ENCODE measurements at places on chromosomes 3 and 15. TPM values are rescaled to one million over a fixed set of nuclear protein-coding genes. Genes with fewer than 3 reads are reported as not detected.

GRCh38 chr3:76456322-76456721 is 583.6 kb upstream of the ROBO2 start:
- H3K4me3 ChIP-seq: no peak overlapping the region
- no peaks in the 10 kb centered on the region for H3K36me3 ChIP-seq
- no peak overlapping the region for H3K27ac ChIP-seq
- H3K27me3 ChIP-seq: no peaks in the 10 kb centered on the region
- no peak for DNase-seq
- no peaks in the 10 kb centered on the region for H3K4me1 ChIP-seq

DNA sequence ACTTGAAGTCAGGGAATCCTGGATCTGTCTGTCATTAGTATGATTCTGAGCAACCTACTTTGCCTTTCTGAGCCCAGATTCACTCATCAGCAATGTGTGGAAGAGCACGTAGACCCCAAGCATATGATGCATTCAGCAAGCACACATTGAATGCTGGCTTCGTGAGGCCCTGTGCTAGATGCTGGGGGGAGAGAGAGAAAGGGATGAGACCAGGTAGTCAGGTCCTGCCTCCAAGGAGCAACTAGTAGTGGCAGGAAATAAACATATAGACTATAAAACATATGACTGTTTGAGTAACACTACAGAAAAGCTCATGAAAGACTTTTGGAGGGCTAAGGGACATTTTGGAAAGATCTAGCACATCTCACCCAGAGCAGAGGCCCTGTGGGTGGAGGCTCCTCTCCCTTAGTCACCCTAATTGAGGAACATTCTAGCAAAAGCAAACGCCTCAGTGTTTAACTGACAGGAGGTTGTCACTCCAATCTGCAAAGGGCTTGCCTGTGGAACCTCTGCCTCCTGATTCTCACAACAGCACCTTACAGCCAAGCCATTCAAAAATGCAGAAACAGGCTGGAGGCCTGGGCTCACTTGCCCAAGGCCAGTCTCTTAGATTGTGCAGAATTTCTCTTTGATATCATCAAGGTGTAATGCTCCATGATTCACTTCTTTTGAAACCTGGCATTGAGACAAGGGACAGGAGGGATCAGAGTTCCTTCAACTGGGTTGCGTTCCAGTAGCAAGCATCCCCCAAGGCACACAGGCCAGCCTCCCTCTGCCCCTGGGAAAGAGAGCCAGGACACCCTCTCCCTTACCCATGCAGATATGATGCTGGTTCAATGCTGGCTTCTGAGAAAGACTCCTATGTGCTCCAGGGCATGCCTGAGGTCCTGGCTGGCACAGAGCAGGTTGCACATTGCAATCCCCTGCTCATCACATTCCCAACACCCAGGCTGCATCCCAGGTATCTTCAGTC is 26.1 kb downstream of the STARD5 start:
- no peak overlapping the region for H3K27ac ChIP-seq
- H3K4me1 ChIP-seq: peaks cover 5% of the 10 kb centered on the region
- no peaks in the 10 kb centered on the region for H3K36me3 ChIP-seq
- DNase-seq: no peak
- peaks cover 15% of the 10 kb centered on the region for H3K27me3 ChIP-seq

- no peak overlapping the region for H3K4me3 ChIP-seq
- H3K36me3 ChIP-seq: no peaks in the 10 kb centered on the region
- H3K27ac ChIP-seq: no peak overlapping the region
- H3K27me3 ChIP-seq: peaks cover 16% of the 10 kb centered on the region
Measured at GRCh38 chr15:61831505-61831921, 228.7 kb downstream of the VPS13C start.

DNA sequence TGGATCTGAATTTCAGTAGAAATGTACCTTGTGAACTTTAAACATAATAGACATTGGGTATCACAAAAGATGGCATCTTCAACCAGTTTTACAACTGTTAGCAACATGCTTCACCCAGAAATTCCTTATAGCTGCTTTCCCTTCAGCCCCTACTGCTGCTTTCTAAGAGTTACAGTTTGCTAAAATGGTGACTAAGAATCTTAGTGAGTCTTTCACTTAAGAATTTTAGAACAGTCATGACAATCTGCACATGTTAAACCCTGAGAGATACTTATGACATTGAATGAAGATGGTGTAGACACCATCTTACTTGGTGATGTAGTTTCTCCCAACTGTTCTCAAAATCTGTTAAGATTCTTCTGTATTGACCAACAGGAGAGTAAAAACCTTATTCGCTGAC is 129.7 kb upstream of the UBE2E1 start:
- H3K4me3 ChIP-seq: no peak overlapping the region
- H3K4me1 ChIP-seq: no peaks in the 10 kb centered on the region
- no peak overlapping the region for H3K27ac ChIP-seq
- DNase-seq: peak; percentile 8
- no peaks in the 10 kb centered on the region for H3K27me3 ChIP-seq

- no peaks in the 10 kb centered on the region for H3K36me3 ChIP-seq
- H3K27ac ChIP-seq: no peak overlapping the region
- peaks cover 3% of the 10 kb centered on the region for H3K27me3 ChIP-seq
Measured at GRCh38 chr15:101349047-101349951, 54.3 kb upstream of the SNRPA1 start.

DNA sequence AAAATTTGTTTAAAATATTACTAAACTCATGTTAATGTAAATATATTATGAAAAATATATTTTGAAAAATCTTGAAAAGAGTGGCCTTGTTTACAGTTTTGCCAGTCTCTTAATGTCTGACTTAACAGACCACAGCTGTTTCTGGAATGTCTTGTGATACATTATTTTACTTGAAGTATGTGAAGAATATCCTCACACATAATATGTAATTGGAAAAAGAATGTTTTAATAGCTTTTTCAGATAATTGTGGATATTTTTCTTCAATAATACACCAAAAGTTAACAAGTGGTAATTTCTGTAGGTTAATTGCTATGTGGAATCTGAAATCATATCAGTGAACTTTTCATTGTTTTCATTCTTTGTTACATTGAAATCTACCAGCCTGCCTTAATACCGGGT is 101.3 kb downstream of the UBE2E2 start:
- no peaks in the 10 kb centered on the region for H3K36me3 ChIP-seq
- no peak overlapping the region for H3K4me3 ChIP-seq
- no peak overlapping the region for H3K27ac ChIP-seq

DNA sequence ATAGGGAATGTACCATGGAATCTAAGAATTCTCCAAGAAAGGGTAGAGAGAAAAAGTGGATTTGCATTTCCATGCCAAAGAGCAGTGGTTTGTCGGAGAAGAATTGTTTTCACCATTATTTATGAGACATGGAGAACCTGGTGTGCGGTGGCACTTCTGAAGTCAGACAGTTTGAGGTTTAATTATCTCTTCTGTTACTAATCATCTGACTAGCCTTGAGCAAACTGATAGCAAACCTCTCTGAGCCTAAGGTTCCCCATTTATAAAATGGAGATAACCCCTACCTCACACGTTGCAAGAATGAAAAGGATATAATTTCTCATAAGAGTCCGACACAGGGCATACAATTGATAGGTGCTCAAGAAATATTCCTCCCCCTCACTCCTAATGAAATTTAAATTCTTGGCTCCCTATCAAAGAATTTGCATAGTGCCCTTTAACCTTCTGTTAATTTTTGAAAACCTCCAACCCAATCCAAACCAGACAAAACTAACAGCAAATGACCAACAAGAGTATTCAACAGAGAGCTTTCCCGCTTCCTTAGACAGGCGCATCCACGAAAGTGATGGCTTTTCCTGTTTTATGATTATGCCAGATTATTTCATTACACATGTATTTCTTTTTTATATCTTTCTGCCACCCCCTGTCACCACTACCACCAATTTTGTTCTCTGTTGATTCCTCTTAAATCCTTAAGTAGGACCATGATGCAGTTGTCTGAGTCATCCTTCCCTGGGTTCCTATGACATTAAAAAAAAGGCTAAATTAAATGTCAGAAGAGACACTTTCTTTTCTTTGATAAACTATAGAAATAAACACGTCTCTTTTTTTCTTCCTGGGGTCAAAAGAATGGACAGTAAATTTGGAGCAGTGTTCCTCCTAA is 28.5 kb downstream of the TMEM212 start:
- no peaks in the 10 kb centered on the region for H3K27me3 ChIP-seq
- H3K4me3 ChIP-seq: no peak overlapping the region
- no peaks in the 10 kb centered on the region for H3K36me3 ChIP-seq
- H3K4me1 ChIP-seq: peaks cover 32% of the 10 kb centered on the region
- peak; percentile 35 for DNase-seq
- H3K27ac ChIP-seq: no peak overlapping the region

DNA sequence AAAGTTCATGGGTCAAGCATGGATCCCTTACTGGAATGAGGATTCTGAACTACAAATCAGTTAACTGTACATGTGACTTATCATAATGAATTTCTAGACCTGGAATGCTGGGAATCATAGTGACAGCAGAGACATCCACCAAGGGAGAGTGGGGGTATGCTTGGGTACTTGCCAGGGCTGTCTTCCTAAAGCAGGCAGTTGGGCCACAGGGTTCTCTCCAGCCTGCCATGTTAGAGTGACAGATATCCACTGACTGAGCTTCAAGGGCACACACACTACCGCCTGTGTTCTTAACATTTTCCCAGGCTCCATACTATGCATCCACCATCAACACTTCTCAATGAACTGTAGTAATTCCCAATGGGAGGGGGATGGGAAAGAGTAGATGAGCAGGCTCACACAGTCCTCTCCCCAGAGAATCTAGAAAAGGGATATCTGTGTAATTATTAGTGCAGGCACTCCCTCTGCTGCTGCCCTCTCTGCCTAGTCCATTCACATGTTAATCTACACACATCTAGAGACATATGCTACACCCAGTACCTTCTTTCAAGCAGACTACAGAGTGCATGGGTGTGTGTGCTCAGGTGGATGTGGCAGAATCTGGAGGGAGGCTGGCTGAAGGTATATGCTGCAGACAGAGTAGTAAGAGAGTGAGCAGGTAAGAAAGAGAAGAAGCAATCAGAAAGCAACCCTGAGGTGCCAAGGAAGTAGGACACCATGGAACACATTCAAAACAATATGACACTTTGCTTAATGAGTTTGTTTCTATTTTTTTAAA is 3.7 kb downstream of the FSTL1 start:
- H3K4me1 ChIP-seq: peaks cover 40% of the 10 kb centered on the region
- H3K36me3 ChIP-seq: peaks cover 21% of the 10 kb centered on the region
- DNase-seq: no peak
- H3K4me3 ChIP-seq: no peak overlapping the region

- no peak overlapping the region for H3K27ac ChIP-seq
- no peak overlapping the region for H3K4me3 ChIP-seq
- no peaks in the 10 kb centered on the region for H3K27me3 ChIP-seq
- no peaks in the 10 kb centered on the region for H3K36me3 ChIP-seq
Measured at GRCh38 chr3:155643581-155644165, 101.2 kb downstream of the PLCH1 start.

GRCh38 chr15:77009646-77010311 is 14.9 kb downstream of the PSTPIP1 start:
- H3K27me3 ChIP-seq: peaks cover 2% of the 10 kb centered on the region
- H3K36me3 ChIP-seq: no peaks in the 10 kb centered on the region
- no peak for DNase-seq
- no peak overlapping the region for H3K4me3 ChIP-seq
- H3K27ac ChIP-seq: no peak overlapping the region

- no peaks in the 10 kb centered on the region for H3K4me1 ChIP-seq
- no peak overlapping the region for H3K27ac ChIP-seq
- no peak for DNase-seq
- no peaks in the 10 kb centered on the region for H3K36me3 ChIP-seq
- H3K27me3 ChIP-seq: no peaks in the 10 kb centered on the region
Measured at GRCh38 chr3:64608741-64609140, 79.1 kb downstream of the ADAMTS9 start.

GRCh38 chr3:193190146-193190786 is 50.8 kb upstream of the PLAAT1 start:
- DNase-seq: peak; percentile 6
- no peaks in the 10 kb centered on the region for H3K4me1 ChIP-seq
- no peak overlapping the region for H3K27ac ChIP-seq

Gene FANCD2OS
- total RNA-seq: not detected

- no peaks in the 10 kb centered on the region for H3K27me3 ChIP-seq
- H3K36me3 ChIP-seq: no peaks in the 10 kb centered on the region
- no peaks in the 10 kb centered on the region for H3K4me1 ChIP-seq
- no peak overlapping the region for H3K27ac ChIP-seq
- DNase-seq: no peak
Measured at GRCh38 chr3:87359826-87360225, 83.4 kb upstream of the POU1F1 start.

DNA sequence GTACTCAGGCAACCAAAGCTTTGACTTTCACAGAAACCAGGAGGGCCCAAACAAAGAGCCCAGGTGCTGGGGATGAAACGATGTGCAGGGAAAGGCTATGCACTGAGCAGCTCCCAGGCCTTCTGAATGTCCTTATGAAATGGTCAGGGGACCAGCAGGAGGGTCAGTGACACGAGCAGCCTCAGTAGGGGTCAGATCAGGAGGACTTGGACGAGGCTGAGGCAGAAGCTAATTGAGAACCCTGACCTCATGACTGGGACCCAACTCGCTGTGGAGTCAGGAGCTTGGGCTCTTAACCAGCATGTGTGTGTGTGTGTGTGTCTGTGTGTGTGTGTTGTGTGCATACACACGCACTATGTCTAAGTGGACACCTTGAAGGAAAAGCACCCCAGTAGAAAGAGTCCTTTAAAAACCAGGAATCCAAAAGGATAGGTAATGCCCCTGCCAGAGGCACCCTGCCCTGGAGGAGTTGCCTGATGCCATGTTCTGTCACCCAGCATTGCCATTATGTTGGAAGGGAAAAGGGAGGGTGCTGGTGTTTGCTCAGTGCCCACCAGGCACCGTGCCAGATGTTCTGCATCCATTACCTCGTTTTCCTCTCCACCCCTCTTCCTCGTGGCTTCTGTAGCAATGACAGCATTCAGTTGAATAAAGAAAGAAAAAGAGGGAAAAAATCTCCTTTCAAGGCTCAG is 50.9 kb downstream of the CORO2B start:
- H3K4me3 ChIP-seq: no peak overlapping the region
- no peaks in the 10 kb centered on the region for H3K27me3 ChIP-seq
- no peak for DNase-seq
- no peak overlapping the region for H3K27ac ChIP-seq
- peaks cover 38% of the 10 kb centered on the region for H3K4me1 ChIP-seq
- H3K36me3 ChIP-seq: no peaks in the 10 kb centered on the region

Gene GP5
- not detected for total RNA-seq

Gene GOLGA8G
- not detected for total RNA-seq

DNA sequence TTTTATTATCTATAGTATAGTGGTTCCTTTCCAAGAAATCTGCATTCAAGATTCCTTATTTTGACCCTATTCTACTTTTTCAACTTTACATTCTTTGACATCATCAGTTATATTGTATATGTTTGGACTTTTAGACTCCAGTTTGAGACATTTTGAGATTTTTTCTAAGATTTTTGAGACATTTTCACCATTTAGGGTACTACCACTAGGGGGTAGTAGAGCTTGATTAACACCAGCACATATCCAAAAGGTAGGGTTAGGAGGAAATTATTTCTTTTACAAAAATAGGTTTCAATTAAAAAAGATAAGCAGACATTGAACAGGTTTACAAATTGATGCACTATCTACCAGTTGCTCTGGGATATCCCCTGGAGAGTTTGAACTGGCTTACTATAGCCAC is 262.5 kb downstream of the SCAPER start:
- DNase-seq: no peak
- H3K4me1 ChIP-seq: no peaks in the 10 kb centered on the region
- no peaks in the 10 kb centered on the region for H3K36me3 ChIP-seq
- no peak overlapping the region for H3K4me3 ChIP-seq
- H3K27me3 ChIP-seq: no peaks in the 10 kb centered on the region

Gene BTD
- total RNA-seq: 16.2 TPM

- H3K36me3 ChIP-seq: peaks cover 54% of the 10 kb centered on the region
- no peaks in the 10 kb centered on the region for H3K27me3 ChIP-seq
- H3K4me1 ChIP-seq: peaks cover 7% of the 10 kb centered on the region
- H3K27ac ChIP-seq: no peak overlapping the region
Measured at GRCh38 chr3:128624526-128625138, 26.0 kb downstream of the RPN1 start.

Measured in astrocyte (in vitro differentiated cells and primary cell).